ENCODE measurements at places on chromosomes 1 and 21. TPM values are rescaled to one million over a fixed set of nuclear protein-coding genes. Genes with fewer than 3 reads are reported as not detected.

DNA sequence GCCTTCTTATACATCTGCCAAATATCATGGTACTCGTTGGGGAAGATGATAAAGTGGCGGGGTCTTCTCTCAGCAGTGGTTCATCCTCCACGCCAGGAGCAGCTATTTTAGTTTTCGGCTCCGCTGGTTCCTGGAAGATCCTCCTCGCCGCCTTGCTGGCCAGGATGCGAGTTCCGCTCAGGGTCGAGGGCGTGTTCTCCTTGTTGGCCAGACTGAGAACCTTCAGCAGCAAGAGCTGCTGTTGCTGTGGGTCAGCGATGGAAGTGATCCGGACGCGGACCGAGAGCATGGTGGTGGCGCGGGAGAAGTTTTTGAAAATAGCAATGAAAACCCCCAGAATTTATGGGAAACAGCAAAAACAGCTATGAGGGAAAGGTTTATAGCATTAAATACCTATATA, 11.4 kb upstream of the CFAP126 start:
- H3K4me3 ChIP-seq, result no peak overlapping the region
- no peaks in the 10 kb centered on the region for H3K27me3 ChIP-seq
- no peak overlapping the region for H3K27ac ChIP-seq

DNA sequence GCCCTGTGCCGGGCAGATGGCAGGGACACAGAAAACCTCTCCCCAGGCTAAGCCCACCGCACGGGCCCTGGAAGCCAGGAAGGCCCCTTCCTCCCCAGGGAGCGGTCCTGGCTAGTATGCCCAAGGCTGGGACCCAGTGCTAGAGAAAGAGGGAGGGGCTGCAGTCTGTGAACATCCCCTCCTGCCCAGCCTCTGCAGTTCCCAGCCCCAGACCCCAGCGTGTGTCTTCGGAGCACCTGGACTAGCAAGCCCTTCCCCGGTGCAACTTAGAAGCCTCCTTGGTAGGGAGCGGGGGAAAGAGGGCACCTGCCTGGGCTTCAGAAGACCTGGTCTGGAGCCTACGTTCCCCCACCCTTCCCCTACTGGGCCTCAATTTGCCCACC, 2.1 kb downstream of the PLEKHG5 start:
- no peaks in the 10 kb centered on the region for H3K36me3 ChIP-seq
- peaks cover 14% of the 10 kb centered on the region for H3K27me3 ChIP-seq
- H3K4me1 ChIP-seq, result peaks cover 28% of the 10 kb centered on the region
- DNase-seq, result no peak

GRCh38 chr1:75482951-75483350, 128.0 kb downstream of the SLC44A5 start:
- no peaks in the 10 kb centered on the region for H3K36me3 ChIP-seq
- no peak for DNase-seq
- no peaks in the 10 kb centered on the region for H3K27me3 ChIP-seq

- H3K4me1 ChIP-seq, result no peaks in the 10 kb centered on the region
- H3K27me3 ChIP-seq, result no peaks in the 10 kb centered on the region
- H3K4me3 ChIP-seq, result no peak overlapping the region
These were observed 378.5 kb downstream of the SMYD3 start for GRCh38 chr1:246128494-246129069.

- DNase-seq, result no peak
- peaks cover 100% of the 10 kb centered on the region for H3K4me1 ChIP-seq
- H3K36me3 ChIP-seq, result no peaks in the 10 kb centered on the region
- no peak overlapping the region for H3K27ac ChIP-seq
- H3K27me3 ChIP-seq, result no peaks in the 10 kb centered on the region
- H3K4me3 ChIP-seq, result no peak overlapping the region
These were observed 41.7 kb downstream of the FASLG start for GRCh38 chr1:172700556-172700955.

- peaks cover 36% of the 10 kb centered on the region for H3K36me3 ChIP-seq
- H3K4me1 ChIP-seq, result no peaks in the 10 kb centered on the region
- H3K27me3 ChIP-seq, result no peaks in the 10 kb centered on the region
- DNase-seq, result no peak
These were observed 34.0 kb upstream of the SLC45A3 start for GRCh38 chr1:205714190-205714905.

The OSCP1 gene
- 1.4 TPM for total RNA-seq

The KCNA3 gene
- 124 TPM for total RNA-seq

The PDE4B gene
- total RNA-seq, result 33.8 TPM

All from CD4-positive, alpha-beta memory T cell (primary cell).